Frontal cortex (tissue), 4 donors: ENCODE measurements at places on chromosomes 7 and 10. TPM values are rescaled to one million over a fixed set of nuclear protein-coding genes. Genes with fewer than 3 reads are reported as not detected.

The PLEKHS1 gene
- not detected for total RNA-seq

DNA sequence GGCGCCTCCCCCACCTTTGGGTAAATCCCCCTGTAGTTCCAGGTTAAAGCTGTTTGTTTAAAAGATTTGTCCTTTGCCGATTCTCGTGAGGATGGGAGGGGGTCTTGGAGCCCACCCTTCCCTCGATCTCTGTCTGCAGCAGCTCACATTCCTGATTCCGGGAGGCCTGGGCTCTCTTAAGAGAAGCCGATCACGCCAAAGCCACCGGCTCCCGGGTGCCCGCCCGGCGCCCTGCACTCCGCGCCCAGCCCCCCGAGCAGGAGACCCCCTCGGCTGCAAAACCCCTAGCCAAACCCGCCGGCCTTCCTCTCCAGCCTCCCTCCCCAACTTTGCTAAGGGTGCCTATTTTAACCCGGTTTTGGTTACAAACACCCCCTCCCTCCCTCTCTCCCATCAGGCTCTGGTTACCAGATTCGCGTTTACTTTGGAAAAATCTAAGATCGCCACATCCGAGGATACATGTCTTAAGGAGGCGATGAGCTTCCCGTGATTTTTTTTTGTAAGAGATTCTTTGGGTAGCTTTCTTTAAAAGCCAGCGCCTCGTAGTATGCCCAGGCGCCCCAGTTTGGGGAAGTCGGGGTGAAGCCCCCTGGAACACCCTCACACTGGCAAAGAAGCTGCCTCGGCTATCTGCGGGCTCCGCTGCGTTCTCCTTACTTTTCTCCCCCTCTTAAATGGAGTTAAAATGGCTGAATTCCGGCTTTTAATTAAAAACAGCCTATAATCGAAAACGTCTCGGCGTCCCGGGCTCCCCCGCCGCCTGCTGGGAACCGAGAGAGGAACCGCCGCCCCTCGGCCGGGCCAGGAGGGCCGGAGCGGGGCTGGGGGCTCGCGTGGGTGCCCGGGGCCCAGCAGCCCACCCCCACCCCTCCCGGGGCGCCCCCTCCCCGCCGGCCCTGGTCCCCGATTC is 983 bp downstream of the TNRC18 start:
- peak; percentile 48 for DNase-seq

GRCh38 chr10:132403511-132404168 is 6.6 kb downstream of the PWWP2B start:
- no peak for DNase-seq

- DNase-seq = no peak
Measured at GRCh38 chr7:116340201-116340847, 130.0 kb downstream of the TES start.

GRCh38 chr7:157474685-157475084 is 137.9 kb downstream of the DNAJB6 start:
- no peak for DNase-seq

- DNase-seq = no peak
Measured at GRCh38 chr7:36598054-36598674, 126.1 kb downstream of the AOAH start.

The TRPV6 gene
- under 0.01 TPM for total RNA-seq

The ZPBP gene
- total RNA-seq = 0.41 TPM

The SLC39A12 gene
- total RNA-seq = 4.5 TPM

GRCh38 chr7:101162551-101163278 is 2.7 kb downstream of the VGF start:
- peak; percentile 42 for DNase-seq

- DNase-seq = no peak
Measured at GRCh38 chr7:15581352-15581951, 19.6 kb upstream of the AGMO start.

The HERC4 gene
- total RNA-seq = 72.6 TPM

DNA sequence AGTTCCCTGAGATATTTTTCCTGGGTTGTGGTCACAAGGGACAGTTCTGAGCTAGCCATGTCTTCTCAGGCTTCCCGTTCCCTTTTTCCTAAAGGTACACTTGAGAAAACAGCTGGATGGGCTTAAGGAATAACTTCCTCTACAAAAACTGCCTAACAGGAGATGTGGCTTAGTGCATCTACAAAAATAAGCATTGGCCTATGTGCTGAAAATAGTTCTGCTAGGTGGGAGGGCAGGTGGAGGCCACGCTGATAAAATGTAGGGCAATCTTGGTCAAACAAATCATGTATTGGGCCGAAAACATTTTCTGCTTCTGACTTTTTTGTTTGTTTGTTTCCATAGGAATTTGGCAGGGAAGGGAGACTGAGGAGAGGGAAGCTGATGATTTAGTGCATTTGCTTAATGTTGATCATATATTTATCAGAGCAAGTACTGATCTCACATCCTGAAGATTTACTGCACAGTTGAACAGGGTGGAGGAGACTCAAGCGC is 409.4 kb upstream of the FZD8 start:
- DNase-seq = no peak

DNA sequence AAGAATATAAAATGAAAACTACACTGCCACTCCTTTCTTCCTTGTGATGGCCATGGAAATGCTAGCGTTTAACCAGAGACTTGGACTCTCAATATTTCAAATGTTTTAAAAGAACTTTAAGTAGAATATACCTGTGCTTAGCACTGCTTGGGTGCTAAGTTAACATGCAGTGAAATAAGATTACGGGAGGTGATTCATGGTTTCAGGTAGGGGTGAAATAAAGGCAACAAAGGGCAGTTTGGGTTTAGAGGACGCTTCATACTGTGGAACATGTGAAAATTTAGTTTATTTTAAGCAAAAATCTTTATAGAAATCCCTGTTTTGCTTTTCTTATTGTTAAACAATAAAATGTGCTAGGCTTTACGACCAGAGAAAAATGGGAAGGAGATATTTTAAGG is 94.0 kb downstream of the PTPRZ1 start:
- no peak for DNase-seq

DNA sequence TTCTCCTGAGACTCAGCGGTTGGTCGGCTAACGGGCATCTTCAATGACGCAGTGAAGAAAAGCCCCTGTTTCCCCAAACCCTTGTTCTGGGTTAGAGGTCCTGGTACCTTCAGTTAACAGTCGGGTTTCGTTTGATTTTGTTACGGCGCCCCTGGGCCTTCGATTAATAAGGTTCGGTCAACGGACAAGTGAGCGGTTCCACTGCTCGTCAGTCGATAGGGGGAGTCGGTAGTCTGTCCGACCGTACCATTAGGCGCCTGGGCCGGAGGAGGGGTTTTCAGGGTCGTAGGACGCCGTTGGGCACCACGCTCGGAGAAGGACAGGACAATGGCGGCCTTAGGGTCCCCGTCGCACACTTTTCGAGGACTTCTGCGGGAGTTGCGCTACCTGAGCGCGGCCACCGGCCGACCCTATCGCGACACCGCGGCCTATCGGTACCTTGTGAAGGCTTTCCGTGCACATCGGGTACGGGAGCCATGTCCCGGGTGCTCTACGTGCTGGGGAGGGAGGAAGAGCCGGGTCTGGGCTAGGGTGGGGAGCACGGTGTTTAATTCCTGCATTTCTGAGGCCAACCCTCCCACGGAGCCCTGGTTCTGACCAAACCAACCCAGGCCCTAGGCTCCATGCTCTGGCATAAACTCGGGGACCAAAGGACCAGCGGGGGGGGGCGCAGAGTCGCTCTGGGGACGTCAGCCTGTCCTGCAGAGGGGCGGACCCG is at the start of gene FMC1:
FMC1 (plus strand) TSS at position 280 of the 718 bp plus-strand sequence; CDS start at position 328, 48 bp downstream.
- DNase-seq = peak; percentile 69
